Stromal cell of bone marrow (primary cell): ENCODE measurements at places on chromosomes 5 and 9.

DNA sequence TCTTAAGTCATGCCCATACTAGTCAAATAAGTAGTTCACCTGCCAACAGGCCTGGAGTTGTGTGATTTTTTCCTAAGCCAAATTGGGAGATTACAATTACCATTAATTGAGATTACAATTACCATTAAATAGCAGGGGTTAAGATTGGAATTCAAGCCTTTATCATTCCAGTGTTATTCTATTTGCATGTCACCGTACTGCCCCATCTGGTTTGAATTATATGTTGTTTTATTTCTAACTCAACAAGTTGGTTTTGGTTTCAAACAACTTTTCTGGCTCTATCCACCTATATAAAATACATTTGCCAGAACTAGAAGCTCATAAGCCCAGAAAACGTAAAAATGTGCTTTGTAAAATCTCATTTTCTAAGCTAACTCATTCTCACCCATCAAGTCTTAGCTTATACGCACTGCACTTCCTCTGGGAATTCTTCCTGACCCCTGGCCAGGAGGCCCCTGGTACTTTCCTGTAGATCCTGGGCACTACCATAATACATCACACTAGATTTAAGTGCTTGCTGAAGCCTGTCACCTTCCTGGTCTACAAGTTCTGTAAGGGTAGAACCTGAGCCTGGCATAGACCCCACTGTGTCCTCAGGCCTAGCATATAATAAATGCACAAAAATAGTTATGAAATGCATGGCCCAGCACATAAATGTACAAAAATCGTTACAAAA lies 242.0 kb upstream of the TRPM3 start:
- DNase-seq, result no peak

GRCh38 chr5:956941-957747 lies 51.5 kb upstream of the NKD2 start:
- peak; percentile 57 for DNase-seq

DNA sequence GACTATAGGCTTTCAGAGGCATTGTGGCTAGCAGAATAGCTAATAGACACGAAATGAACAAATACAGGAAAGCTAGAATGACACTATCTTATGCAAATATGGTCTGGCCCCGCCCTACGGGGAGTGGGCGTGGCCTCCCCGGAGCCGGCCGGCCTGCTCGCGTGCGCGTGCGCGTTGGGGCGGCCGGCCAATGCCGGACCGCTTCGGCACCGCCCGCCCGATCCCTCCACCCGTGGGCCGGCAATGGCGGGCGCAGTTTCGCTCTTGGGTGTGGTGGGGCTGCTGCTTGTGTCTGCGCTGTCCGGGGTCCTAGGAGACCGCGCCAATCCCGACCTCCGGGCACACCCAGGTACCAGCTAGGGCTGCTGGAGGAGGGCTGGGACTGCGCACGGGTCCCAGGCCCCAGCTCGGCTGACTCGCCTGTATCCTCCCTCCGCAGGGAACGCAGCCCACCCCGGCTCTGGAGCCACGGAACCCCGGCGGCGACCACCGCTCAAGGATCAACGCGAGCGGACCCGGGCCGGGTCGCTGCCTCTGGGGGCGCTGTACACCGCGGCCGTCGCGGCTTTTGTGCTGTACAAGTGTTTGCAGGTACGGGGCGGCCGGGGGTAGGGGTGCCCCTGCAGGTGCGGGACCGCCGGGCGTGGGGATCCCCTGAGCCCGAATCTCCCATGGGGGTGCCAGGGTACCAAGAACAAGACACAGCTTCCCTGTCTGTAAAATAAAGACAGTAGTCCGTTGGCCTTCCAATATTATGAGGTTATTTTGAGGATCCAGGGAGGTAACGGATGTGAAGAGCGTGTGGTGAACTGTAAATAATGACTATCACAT lies at the start of gene CCDC107:
TSS of gene CCDC107 (plus strand) at position 156 of the 831 bp plus-strand sequence. CDS start at position 244, 88 bp downstream.
- no peak for DNase-seq

- no peak for DNase-seq
Observed at GRCh38 chr5:24112420-24112819, 532.4 kb downstream of the CDH10 start.

DNA sequence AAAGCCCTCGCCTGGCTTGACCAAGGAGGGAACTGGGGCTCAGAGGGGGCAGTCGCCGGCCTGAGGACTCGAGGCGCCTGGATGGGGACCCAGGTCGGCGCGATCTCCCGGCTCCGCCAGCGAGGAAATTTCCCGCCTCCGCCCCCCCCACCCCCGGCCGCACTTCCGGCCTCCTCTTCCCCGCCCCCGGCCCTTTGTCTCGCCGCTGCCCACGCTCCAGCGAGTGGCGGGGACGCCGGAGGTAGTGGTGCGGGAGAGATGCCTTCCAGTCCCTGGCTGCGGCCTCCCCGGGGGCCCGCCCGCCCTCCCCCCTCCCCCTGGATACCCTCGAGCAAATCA lies 448 bp upstream of the GPRIN1 start:
- no peak for DNase-seq

DNA sequence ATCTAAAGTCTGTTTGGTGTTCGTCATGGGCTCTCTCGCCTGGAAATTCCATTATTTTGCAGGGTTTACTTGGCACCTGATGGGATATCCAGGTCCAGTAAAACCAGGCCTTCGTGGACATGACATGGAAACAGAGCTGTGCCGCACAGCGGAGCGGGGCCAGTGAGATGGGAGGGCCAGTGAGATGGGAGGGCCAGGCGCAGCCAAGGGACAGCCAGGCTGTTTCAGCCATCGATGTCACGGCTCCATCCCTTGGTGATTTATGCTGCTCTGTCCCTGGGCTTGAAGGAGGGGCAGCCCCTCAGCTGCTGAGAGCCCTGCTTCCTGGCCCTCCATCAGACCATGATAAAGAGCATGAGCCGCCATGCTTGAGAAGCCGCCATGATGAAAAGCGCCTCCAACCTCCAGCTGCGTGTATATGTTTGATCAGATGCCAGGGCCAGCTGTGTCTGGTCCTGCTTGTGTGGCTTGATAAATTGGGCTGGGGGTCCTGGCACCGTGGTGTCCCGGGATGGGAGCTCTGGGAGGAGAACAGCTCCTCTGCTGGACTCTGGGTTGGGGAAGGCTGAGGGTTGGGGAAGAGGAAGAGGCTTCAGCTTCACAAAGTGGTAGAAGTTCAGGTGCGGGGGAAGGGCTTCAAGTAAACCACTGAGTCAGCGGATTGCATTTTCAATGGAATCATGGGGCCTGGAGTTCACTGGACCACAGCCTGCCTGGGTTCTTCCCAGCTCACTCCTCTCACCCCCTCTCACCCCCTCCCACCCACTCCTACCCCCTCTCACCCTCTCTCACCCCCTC lies 6.1 kb upstream of the COL5A1 start:
- DNase-seq, result no peak

- no peak for DNase-seq
Observed at GRCh38 chr5:171592736-171593135, 173.3 kb downstream of the FGF18 start.

DNA sequence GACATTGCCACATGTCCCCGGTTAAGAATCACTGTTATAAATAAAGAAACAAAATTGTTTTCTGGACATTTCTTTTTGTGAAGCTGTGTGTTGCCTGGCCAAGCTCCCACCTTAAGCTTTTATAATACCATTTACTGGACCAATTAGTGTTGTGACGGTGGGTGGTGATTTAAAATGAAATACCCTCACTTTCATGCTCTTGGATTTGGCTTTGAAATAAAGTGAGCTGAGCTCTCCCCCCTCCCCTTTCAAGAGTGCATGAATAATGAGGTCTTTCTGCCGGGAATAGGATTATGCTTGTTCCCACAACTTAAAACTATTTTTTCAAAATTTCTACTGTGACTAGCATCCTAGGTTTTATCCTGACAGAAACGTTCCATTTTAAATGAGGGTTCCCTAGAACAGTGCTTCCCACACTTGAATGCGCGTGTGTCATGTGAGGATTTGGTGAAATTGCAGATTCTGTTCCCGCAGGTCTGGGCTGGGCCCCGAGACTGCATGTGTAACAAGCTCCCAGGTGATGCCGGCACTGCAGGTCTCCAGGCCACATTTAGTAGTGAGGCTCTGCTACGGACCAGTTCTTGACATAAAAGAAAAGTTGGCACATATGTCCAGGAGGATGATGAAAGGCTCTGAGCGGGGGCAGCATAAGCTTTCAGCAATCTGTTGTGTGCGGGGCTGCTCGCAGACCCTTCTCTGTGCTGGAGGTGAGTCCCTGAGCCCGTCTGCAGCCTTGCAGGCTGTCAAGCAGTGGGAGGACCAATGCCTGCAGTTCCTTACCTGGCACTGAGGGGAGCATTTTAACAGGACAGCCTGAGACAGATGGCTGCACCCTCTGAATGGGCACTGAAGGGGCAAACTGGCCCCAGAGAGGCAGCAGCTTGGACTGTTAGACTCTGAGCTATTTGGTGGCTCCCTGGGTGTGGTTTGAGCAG lies 24.4 kb downstream of the IQGAP2 start:
- DNase-seq, result no peak

GRCh38 chr9:32502464-32502863 lies 23.5 kb downstream of the RIGI start:
- peak; percentile 38 for DNase-seq

- DNase-seq, result no peak
Observed at GRCh38 chr5:145062280-145063062, 772.7 kb downstream of the PRELID2 start.
